ENCODE measurements at places on chromosomes 3 and 15.

DNA sequence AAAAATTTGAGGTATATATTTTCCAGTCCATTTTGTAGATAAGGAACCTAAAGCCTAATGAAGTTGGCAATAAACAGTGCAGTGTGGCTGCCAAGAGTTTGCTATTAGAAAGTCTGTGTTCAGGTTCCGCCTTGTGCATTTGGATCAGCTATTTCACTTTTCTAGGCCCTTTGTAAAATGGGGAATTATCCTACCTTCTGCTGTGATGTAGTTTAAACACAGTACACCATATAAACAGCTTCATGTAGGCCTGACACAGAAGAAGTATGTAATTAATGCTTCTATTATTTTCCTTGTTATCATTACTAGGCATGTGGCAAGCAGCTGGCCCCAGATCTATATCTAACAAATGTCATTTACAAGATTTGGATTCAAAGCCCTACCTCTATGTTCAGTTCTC, 456.3 kb downstream of the GABRG3 start:
- DNase-seq = no peak

- DNase-seq = no peak
These were observed 1.8 kb downstream of the CLDN18 start for GRCh38 chr3:138011722-138012121.

DNA sequence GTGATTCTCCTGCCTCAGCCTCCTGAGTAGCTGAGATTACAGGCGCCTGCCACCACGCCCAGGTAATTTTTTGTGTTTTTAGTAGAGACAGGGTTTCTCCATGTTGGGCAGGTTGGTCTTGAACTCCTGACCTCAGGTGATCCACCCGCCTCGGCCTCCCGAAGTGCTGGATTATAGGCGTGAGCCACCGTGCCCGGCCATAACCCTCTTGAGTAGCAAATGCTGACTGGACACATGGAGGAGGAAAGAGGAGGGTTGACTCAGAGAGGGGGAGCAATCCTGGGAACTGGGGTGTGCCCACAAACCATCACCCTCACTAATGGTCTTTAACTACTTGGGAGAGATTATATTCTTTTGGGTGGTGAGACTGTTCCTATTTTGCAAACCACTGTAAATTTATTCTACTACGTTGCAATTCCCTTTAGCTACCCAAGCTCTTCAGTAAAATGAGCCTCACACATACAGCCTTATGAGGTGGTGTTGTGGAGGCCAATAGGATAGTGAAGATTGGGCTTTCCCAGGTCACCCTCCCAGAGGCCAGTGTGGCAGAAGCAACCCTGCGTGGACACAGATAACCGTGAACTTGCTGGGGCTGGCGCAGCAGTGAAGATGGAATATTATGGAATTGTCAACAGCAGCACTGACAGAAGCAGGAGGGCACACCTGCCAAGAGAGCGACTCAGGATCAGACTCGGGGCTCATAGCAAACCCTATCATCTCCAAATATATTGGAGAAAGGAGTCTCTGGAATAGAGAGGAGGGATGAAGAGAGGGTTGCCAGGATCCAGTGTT, 37.4 kb downstream of the TLNRD1 start:
- DNase-seq = no peak

DNA sequence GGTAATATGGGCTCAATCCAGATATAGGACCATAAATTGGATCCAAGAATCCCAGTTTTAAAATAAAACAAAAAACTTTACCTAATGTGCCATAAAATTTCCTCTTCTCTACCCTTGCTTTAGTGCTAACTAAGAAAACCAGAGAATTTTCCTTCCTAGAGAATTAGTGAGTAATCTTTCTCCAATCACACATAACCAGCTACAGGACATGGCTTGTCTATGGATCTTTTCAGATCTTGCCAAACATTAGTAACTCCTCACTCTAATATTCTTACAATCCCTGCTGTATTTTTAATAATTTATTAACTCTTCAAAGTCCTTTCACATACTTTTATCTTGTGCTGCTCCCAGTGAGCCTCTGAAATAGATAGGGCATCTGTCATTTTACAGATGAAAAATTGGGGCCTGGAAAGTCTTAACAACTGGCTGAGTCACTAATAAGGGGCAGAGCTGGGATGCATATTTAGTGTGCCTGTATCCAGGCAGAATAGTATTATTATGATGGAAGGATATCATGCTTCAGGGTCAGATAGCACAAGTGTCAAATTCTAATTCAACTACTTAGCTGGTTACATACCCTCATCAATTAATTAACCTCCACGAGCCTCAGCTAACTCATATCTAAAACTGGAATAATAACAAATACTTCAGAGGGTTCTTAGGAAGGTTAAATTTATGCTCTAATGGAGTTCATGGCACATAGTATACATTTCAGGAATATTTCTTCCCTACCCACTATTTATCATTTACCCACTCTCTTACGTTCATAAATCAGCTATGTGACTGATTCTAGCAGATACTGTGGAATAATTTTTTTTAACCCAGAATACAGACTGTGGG, 5.6 kb downstream of the ZBED2 start:
- DNase-seq = no peak

GRCh38 chr3:71258116-71258515, 325.4 kb downstream of the FOXP1 start:
- no peak for DNase-seq

DNA sequence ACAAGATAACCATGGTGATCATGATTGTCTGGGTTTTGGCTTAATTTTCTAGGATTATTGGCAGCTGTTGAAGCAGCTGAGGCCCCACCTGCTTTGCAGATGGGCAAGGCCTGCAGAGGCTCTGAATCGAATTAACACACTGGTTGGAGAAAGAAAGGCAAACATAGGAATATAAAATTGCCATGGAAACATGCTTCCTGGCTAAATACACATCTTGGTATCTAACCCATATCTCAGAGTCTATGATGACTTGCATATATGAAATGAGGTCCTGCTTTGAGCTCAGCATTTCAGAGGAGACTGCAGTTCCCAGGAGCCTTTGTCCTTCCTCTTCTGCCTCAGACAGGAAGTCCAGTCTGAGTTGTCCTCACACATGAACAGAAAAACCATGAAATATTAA, 24.3 kb upstream of the SV2B start:
- no peak for DNase-seq

DNA sequence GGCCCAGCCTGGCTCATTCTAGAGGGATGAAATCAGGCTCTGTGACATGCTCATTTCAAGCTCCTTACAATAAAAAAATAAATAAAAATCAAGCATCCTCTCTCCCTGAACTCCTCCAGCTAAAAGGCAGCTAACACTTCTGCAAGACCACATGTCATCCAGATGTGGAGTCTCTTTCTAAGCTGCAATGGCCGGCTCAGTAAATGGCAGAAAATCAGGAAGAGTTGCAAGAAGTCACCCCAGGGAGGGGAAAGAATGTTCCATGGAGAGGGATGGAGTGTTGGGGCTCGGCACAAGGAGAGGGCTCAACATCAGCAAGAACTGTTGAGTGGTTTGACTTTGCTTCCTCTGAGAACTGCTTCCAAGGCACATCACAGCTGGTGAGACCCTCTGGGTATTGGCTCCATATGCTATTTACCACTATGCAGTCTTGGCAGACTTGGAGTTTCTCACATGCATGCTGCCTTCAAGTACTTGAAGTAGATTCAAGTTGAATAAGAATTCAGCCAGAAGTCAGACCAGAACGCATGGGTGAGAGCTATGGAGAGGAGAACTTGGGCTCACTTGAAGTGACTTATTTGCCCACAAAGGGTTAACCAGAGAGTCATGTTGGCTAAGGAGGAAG, 689.0 kb downstream of the NTRK3 start:
- DNase-seq = no peak

GRCh38 chr3:122074621-122075265, 19.6 kb downstream of the CD86 start:
- DNase-seq = no peak

DNA sequence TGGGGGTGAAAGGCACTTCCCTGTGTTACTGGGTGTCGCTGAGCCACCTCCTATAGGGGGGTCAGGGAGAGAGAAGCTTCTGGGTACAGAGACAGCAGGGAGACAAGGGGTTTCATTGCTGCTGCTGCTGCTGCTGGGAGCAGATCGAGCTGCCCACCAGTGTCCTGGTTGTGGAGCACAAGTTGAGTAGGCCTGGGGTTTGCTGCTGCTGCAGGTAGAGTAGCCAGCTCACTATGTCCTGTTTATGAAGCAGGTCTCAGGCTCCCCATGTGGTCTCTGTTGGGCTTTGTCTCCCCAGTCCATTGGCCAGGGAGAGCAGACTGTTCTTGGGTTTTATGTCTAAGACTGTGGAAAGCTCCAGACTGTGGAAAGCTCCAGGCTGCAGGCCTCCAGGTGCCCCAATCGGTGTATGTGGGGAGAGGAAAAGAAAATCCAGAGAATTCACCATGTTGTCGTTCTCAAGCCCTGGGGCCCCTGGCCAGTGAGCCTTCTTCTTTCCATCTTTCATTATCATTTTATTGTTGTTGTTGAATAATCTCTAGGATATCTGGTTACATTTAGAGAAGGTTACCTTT, 157.8 kb downstream of the ADAMTS17 start:
- no peak for DNase-seq

GRCh38 chr3:52393959-52394670, 50.8 kb downstream of the SEMA3G start:
- no peak for DNase-seq

- DNase-seq = no peak
These were observed 1.4 kb upstream of the ROBO2 start for GRCh38 chr3:77038468-77038929.

GRCh38 chr3:175456466-175456865, 597.3 kb downstream of the NAALADL2 start:
- DNase-seq = no peak

- DNase-seq = no peak
These were observed 11.4 kb downstream of the CCDC14 start for GRCh38 chr3:123949641-123950040.

GRCh38 chr3:23161896-23162570, 41.1 kb upstream of the UBE2E2 start:
- DNase-seq = no peak

DNA sequence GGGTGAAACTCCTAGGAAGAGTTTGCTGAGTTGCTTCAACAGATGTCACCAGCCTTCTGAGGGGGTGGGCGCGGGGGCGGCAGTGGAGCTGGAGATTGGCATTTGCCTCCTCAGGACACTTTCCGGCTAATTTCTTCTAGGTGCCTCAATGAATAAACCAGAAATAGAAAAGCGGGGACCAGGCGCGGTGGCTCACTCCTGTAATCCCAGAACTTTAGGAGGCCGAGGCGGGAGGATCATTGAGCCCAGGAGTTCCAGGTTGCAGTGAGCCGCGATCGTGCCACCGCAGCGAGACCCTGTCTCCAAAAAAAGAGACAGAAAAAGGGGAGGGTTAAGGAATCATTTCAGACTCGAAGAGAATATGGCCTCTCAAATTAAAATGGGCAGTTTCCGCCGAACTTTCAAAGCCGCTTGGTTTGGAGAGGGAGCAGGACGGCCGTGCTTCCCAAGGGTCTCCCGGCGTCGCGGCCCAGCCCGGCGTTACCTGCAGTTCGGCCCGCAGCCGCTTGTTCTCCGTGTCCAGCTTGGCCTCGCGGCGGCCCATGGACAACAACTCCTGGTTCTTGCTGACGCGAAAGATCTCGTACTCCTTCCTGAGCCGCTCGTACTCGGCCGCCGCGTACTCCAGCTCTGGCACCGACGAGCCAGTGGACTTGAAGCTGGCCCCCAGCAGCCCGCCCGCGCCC, 587 bp downstream of the NPHP3 start:
- DNase-seq = no peak

DNA sequence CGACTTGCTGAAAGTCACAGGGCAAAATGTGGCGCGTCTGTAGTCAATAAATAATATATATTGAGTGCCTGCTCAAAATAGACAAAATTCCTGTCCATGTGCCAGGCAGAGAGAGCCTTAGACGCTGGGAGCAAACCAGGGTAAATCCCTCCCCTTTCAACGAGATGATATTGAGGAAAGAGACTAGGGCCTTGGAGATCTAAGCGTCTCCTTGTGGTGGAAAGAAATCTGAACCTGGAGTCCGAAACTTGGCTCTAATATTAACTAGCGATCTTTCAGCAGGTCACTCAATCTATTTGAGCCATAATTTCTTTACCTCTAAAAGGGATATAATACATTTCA, 348 bp upstream of the DPP8 start:
- no peak for DNase-seq

DNA sequence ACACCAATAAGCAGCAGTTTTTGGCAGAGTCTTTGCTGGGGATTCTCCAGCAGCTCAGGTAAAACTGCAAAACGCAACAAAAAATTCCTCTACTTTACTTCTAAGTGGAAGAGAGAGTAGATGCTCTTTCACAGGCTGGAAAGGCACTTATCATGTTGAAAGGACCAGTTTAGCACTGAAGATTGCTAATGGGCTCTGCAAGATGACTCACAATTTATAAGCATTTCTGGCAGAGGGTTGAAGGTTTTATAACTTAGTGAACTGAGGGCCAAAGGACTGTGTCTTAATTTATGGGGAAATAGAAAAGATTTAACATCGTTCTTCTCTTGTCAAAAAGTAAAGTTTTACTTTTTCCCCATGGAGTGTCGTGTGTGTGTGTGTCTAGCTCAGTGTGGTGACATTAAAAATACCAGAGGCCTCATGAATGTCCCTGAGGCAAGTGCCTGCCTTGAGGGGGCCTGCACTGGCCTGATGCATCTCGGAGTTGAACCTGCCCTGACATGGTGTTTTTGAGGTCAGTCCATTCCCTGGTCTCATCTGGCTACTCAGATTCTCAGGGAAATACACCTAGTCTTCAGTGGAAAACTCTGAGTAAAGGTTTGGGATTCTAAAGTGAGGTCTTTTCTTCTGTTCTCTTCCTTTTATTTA, 1092.0 kb downstream of the NAALADL2 start:
- DNase-seq = no peak

GRCh38 chr3:30161375-30161774, 445.0 kb upstream of the TGFBR2 start:
- DNase-seq = no peak

DNA sequence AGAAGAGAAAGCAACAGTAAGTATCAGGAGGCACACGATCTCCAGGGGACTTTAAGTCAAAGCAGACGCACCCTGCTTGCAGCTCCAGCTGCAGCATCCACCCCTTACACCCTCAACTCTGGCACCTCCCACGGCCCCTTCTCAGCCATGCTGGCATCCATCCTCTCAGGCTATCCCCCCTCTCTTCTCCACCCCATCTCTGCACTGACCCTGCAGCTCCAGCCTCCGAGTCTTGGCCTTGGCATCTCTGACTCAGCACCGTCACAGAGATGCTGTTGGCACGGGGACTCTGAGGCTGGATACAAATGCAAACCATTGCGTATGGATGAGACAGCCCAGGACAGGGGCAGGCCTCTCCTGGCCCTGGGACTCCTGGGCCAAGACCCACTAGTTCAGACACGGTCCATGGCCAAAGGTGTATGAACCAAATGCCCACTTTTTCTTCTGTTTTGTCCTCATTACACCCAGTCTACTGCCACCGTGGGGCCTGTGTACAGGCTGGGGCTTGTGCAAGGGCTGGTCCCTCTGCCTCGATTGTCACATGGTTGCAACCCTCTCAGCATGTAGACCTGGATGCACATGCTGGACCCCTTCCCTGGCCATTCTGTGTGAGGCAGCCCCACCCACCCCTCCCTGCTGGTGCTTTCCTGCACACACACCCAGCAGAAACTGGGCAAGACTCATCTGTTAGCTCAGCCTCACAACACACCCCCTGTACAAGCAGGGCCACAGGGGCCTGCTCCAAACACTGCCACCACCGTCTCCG, 18.7 kb upstream of the ZXDC start:
- DNase-seq = no peak
